ENCODE measurements at places on chromosomes 13 and 19. TPM values are rescaled to one million over a fixed set of nuclear protein-coding genes. Genes with fewer than 3 reads are reported as not detected.

The LRG1 gene
- 0.30 TPM for total RNA-seq

The LGI4 gene
- not detected for total RNA-seq

The NRTN gene
- not detected for total RNA-seq

The RASAL3 gene
- 2.9 TPM for total RNA-seq

The SLC6A16 gene
- total RNA-seq: 0.15 TPM

The LYPD3 gene
- total RNA-seq: not detected

The SIGLEC11 gene
- total RNA-seq: not detected

The ZNF256 gene
- 3.5 TPM for total RNA-seq

The PLPP2 gene
- total RNA-seq: 12.0 TPM

The FXYD3 gene
- not detected for total RNA-seq

The SLC25A41 gene
- not detected for total RNA-seq

The KASH5 gene
- total RNA-seq: not detected

The SYNGR4 gene
- not detected for total RNA-seq

The FUT1 gene
- total RNA-seq: 5.5 TPM

The C19orf38 gene
- 0.76 TPM for total RNA-seq

The KLC3 gene
- not detected for total RNA-seq

The IFNL3 gene
- not detected for total RNA-seq

The COL5A3 gene
- total RNA-seq: under 0.01 TPM
